ENCODE measurements at places on chromosomes 13 and 19. TPM values are rescaled to one million over a fixed set of nuclear protein-coding genes. Genes with fewer than 3 reads are reported as not detected.

The CEACAM20 gene
- total RNA-seq, result not detected

The NKG7 gene
- total RNA-seq, result not detected

The ZNF30 gene
- 3.9 TPM for total RNA-seq

The TUBA3C gene
- total RNA-seq, result not detected

The LPAR6 gene
- 2.1 TPM for total RNA-seq

The FAM124A gene
- total RNA-seq, result 1.2 TPM

The FXYD7 gene
- not detected for total RNA-seq

The SLC39A3 gene
- total RNA-seq, result 23.6 TPM

The MBD3L3 gene
- not detected for total RNA-seq

The PDE4C gene
- total RNA-seq, result 1.4 TPM

The ADAMTS10 gene
- total RNA-seq, result 21.7 TPM

The KLK2 gene
- total RNA-seq, result not detected

The FPR3 gene
- 0.88 TPM for total RNA-seq

The APOC1 gene
- not detected for total RNA-seq

The LYPD5 gene
- total RNA-seq, result 1.2 TPM

The FGF9 gene
- total RNA-seq, result 0.05 TPM

The GPC6 gene
- total RNA-seq, result 139 TPM

The TRPM4 gene
- 13.4 TPM for total RNA-seq

The TRIM13 gene
- 19.6 TPM for total RNA-seq

The ZNF728 gene
- total RNA-seq, result 0.18 TPM

The BST2 gene
- 4.5 TPM for total RNA-seq

The CAPN12 gene
- total RNA-seq, result 0.30 TPM

The ZGLP1 gene
- 0.59 TPM for total RNA-seq

The KANK3 gene
- total RNA-seq, result 0.18 TPM

The PTPRH gene
- total RNA-seq, result 4.2 TPM

The THAP8 gene
- 3.3 TPM for total RNA-seq

The TRAPPC5 gene
- 56.1 TPM for total RNA-seq

Data from smooth muscle cell of the umbilical artery (primary cell).